COR-L47 (cell line): ENCODE measurements at places on chromosomes 13 and 19.

- no peak for DNase-seq
These were observed 5.1 kb downstream of the TBCB start for GRCh38 chr19:36120092-36120983.

GRCh38 chr13:74273581-74273980 is 139.4 kb upstream of the KLF12 start:
- no peak for DNase-seq

DNA sequence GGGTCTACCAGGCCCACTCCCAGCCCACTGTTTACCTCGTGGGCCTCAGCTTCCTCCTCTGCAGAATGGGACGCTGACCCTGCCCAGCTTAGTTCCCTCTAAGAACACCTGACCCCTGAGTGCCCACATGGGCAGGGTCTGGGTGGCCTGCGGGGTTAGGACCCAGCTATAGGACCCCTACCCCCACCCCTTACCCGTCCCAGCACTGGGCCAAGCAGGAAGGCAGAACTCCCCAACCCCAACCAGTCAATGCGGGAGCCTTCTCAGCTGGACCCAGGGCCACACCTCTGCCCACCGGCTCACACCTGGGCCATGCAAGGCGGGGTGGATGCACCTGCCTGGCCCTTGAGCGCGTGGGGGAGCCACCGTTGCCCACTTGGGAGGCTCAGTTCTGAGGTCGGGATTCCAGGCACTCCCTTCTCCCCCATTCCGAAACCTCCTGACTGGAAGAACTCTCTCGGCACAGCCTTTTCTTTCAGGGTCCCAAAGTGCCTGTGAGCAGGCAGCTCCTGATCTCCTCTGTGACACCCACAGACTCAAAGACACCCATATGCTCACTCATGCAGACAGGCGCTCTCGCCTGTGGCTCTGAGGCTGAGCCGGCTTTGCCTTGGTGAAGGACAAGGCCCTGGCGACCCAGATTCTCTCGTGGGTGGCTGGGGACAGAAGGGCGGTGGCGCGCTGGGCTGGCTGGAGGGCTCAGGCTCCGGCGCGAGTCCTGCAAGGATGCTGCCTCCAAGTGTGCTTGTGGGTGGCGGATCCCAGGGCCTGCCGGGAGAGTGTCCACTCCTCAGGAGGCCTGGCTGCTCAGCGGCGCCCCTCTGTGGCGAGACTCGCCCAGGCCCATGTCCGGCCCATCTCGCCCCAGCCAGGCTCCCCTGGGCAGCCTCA is 27.9 kb upstream of the PARP4 start:
- no peak for DNase-seq

GRCh38 chr13:110371550-110372465 is 64.7 kb downstream of the COL4A2 start:
- no peak for DNase-seq

GRCh38 chr19:47719047-47719859 is 6.0 kb downstream of the EHD2 start:
- DNase-seq: no peak

DNA sequence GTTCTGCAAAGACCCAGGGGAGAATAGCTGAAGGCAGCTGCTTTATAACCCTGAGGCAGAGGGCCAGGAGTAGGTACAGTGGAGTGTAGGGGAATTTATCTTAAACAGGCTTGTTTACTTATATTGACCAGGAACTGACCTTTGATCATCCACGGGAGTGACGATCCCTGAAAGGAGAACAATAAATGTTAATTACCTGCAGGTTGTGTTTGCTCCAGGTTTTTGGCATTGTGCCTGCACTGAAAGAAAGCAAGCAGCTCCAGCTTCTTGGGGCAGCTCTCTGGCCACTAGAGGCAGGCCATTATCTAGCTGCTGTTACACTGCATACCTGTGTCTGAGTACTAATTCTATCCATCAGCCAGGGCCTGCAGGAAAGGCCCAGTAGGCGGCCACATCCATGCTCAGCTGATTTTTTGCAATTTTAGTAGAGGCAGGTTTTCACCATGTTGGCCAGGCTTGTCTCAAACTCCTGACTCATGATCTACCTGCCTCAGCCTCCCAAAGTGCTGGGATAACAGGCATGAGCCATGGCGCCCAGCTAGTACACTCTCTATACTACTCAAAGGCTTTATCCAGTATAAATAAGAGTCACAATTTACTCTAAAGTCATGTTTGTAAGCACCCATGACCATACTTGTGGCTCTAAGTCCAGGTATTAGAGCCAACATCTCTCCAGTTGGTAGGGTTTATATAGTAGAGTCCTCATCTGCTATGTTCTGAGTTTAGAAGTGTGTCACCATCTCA is 8.5 kb upstream of the ZNF91 start:
- peak; percentile 59 for DNase-seq

DNA sequence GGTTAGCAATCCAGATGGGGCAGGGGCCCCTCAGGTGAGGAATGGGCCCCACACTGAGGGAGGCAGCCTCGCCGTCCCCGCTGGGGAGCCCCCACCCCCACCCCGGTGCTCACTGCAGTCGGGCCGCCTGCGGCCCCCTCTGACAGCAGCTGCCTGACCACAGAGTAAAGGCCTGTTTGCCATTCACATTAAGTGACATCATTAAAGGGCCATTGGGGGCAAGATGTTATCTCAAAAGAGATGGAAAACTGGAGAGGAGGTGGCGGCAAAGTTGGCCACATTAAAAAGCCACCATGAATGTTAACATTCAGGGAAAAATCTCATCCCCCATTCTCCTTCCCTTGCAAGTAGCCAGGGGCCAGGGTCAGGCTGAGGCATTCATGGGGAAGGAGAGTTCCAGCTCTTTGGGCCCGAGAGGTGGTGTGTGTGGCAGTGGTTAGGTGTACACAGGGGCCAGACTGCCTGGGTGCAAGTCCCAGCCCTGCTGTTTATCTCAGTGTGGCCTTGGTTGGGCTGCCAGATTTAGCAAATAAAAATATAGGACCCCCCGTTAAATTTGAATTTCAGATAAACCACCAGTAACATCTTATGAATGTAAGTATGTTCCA is 20.9 kb downstream of the VSTM2B start:
- no peak for DNase-seq

DNA sequence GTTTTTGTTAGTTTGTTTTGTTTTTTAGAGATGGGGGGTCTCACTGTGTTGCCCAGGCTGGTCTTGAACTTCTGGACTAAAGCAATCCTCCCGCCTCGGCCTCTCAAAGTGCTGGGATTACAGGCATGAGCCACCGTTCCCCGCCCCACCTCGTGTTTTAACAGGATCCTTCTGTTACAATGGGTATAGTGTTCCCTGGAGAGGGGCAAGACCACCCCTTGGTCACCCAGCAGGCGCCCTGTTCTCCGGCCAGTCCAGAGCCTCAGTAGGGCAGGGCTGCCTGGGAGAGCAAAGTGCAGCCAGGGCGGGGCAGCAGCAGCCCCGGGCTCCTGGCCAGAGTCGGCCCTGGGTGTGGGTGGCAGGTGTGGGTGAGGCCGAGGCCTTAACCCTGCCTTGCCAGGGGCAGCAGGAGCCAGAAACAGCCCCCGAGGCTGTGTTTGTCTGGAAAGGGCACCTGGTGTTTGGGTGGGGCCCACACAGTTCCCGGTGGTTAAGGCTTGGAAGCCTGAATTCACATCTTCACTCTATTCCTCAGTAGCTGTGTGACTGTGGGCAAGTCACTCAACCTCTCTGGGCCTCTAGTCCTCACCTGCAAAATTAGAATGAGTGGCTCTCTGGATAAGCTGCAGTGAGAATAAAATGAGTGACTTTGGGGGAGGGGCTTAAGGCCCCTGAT is 7.2 kb downstream of the VASP start:
- DNase-seq: no peak
